ENCODE measurements at places on chromosomes 16 and 17.

GRCh38 chr16:4318451-4318910, 2.6 kb downstream of the GLIS2 start:
- DNase-seq = no peak

- DNase-seq = no peak
These were observed 11.9 kb downstream of the SBK1 start for GRCh38 chr16:28304214-28304613.

- DNase-seq = no peak
These were observed 126.2 kb upstream of the WSCD1 start for GRCh38 chr17:5943982-5944381.

DNA sequence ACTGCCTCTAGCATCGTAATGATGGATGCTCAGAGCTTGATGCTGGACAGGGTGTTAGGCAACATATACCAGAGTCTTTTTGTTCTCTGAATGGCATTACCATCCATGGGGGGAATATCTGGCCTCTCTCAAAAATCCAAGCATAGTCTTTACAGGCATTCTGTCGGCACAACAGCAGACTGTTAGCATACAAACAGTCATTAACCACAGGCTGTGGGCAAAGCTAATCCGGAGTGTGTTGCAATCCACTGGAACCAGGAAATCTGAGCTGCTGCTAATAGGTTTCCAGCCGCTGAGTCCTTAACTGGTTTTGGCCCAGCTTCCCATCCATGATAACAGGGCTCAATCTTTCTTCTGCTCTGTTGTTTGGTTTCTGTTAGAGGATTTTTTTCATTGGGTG, 371.9 kb downstream of the HS3ST3B1 start:
- no peak for DNase-seq

- DNase-seq = no peak
These were observed 29.9 kb downstream of the VMP1 start for GRCh38 chr17:59737324-59737723.

DNA sequence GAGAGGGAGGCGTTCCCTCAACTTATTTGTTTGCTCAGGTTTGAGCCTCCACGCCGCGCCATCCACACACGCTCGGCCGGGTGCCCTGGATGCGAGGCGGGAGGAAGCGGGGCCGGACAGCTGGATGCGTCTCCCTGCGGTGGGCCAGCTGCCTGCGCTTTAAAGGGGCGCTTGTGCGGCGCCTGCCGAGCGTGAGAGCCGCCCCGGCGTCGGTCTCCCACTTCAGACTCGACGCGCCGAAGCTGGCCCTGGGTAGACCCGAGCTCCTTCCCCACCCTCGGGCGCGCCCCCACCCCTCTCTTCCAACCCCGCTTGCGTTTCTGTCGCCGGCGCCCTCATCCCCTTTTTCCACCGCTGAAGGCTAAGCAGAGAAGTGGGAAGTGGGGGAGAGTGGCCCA, 527 bp upstream of the CHAD start:
- no peak for DNase-seq

GRCh38 chr16:27465483-27465879, 63.5 kb downstream of the IL21R start:
- no peak for DNase-seq

GRCh38 chr17:2815781-2816185, 19.5 kb downstream of the RAP1GAP2 start:
- no peak for DNase-seq

DNA sequence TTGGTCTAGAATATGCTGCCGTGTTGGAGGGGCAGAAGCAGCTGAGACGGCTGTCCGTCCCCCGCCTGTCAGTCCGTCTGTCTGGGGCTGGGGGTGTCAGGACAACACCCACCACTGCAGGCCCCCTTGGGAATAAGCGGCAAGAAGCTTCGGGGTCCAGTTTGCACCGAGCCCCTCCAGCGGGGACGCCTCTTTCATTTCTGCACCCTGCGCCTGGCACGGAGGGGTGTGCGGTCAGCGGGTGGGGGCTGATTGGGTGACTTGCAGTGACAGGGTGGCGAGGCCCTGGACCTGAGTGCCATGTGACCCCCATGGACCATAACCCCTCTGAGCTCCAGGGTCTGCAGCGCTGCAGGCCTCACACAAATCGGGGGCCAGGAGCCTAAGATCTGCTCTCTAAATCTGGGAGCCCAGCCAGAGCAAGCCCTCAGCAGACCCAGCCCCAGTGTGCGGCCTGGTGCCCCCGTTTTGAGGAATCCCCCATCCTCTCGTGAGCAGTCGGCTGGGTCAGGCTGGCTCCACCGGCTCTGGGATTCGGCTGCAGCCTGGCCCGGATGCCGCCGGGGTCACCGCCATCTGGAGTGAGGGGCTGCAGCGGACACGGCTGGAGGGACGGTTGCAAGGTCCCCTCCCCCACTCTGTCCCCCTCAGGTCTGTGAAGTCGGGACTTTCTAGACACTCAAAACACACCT, 8.3 kb downstream of the CBFA2T3 start:
- no peak for DNase-seq

DNA sequence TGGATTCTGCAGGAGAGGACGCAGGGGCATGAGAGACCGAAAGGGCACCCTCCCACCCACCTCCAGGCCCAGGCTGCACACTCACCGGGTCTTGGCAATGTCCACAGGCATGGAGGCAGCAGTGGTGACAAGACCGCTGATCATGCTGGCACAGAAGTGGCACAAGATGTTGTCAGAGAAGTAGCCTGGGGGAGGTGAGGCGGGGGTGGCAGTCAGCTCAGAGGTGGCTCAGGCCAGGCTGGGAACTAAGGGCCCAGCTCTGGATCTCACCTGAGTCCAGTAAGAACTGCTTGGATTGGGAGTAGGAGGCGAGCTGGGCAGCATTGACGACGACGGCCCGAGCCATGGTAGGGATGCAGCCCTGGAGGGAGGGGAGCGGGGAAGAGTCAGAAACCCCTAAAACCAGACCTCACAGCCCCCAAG, 1.8 kb downstream of the SLC25A11 start:
- DNase-seq = no peak

GRCh38 chr17:17108451-17109049, 66.3 kb downstream of the MPRIP start:
- DNase-seq = no peak

DNA sequence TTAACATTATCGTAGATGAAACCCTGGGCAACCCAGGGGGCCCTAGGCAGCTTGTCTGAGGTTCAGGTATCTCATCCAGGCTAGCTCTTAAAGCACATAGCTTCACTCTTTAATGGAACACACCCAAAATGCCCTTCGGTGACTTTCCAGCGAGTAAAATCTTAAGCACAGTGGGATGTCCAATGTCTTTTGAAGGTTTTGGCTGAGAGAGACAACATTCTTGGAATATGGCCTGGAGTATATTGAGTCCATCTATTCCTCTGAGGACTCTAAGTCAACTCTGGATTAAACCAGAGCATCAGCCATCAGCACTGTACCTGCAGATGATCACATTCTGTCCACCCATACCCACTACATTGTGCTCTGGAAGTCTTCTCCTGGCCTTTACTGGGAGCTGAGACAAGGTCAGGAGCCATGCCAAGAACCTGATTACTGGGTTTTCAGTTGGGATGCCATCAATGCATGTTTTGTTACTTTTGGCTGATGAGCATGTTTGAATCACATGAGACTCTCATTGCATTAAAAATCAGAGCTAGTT, 63.4 kb upstream of the CDH11 start:
- no peak for DNase-seq

GRCh38 chr16:31149894-31150890, at the start of gene PRSS36:
PRSS36 (minus strand) TSS chr16:31150066; CDS start chr16:31150035, 31 bp downstream.
- DNase-seq = no peak

- no peak for DNase-seq
These were observed 10.4 kb downstream of the TVP23A start for GRCh38 chr16:10808218-10808617.

GRCh38 chr16:46884513-46885293, 541 bp downstream of the GPT2 start:
- no peak for DNase-seq

DNA sequence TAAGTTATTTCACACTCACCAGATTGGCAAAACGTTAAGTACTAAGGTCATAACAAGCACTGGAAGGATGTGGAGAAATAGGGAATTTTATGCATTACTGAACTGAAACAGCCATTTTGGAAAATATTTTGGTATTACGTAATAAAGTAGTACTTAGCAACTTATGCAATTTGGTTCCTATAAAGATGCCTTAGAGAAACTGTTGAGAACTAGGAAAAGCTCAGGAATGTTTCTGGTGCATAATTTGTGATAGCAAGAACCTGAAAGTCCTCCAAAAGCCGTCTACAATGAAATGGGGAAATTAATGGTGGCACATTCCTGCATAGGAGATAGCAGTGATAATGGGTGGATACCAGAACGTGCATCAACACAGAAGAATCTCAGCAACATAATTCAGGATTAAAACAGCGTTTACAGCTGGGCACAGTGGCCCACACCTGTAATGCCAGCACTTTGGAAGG, 472.5 kb downstream of the WWOX start:
- DNase-seq = no peak

DNA sequence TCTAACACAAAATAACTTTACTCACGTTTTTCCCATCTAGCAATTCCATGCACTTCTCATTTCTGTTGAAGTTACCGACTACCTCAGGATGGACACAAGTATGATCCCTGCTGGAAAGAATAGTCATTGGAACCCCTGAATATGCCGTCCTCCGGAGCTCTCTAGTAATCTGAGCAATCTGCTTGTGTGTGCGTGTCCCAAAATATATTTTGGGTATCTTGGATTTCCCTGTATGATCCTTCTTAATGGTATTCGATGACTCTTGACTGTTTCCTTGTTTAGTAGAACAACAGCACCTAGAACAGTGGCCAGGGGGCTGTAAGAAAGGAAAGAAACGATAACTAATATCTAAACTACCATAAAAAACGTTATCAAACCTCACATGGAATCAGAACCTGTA, 54.9 kb downstream of the BRIP1 start:
- DNase-seq = no peak

DNA sequence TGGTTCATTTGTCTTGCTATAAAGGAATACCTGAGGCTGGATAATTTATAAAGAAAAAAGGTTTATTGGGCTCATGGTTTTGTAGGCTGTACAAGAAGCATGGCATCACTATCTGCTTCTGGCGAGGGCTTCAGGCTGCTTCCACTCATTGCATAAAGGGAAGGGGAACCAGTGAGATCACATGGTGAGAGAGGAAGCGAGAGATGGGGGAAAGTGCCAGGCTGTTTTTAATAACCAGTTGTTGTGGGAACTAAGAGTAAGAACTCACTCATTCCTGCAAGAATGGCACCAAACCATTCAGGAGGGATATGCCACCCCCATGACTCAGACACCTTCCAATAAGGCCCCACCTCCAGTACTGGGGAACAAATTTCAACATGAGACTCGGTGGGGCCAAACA, 24.3 kb downstream of the SPECC1 start:
- DNase-seq = no peak

DNA sequence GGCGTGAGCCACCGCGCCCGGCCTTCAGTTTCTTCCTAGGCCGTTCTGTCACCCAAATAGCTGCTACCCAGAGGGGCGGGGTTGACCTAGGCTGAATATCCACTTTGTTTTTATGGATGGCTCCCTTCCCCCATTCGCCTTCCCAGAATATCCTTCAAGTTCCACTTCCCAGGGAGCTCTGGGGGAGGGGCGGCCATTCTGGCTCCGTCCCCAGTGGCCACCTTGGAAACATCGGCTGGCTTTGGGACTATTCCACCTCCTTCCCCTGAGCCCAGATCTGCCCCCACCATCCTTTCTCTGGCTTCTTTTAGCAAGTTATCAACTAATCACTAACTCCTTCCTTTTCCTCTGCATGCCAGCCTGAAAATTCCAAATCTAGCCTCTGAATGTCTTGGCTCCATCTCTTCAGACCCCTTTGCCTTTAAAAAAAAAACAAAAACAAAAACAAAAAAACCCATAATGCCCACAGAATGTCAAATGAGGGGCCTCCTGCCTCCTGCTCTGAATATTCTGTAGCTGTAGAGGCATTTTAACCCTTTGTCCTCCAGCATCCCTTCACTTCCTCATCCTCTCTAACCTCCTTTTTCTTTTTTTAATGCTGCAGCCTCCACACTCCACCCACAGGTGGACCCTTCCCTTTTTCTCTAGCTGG, 6.4 kb downstream of the ATP1B2 start:
- DNase-seq = no peak

Data from effector CD4-positive, alpha-beta T cell (primary cell).